ENCODE measurements at places on chromosomes 13 and 19.
A peak's percentile ranks its signal among the peaks of the same experiment; 100 is the strongest.

DNA sequence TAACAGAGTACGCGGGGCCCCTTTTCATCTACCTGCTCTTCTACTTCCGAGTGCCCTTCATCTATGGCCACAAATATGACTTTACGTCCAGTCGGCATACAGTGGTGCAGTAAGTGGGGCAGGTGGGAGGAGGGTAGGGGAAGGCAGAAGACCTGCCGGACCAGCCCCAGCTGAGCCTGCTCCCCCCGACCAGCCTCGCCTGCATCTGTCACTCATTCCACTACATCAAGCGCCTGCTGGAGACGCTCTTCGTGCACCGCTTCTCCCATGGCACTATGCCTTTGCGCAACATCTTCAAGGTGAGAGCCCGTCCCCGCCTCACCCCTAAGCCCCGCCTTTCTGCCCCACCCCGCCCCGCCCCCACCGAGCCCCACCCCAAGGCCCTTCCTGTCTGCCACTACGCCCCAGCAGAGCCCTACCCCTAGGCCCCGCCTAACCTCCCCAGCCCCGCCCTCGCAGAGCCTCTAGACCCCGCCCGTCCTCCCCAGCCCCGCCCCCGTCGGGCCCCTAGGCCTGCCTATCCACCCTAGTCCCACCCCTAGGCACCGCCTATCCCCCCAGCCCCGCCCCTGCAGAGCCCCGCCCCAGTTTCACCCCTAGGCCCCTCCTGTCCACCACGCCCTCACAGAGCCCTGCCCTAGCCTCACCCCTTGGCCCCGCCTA, 7.7 kb downstream of the NDUFB7 start:
- DNase-seq = peak; percentile 55

DNA sequence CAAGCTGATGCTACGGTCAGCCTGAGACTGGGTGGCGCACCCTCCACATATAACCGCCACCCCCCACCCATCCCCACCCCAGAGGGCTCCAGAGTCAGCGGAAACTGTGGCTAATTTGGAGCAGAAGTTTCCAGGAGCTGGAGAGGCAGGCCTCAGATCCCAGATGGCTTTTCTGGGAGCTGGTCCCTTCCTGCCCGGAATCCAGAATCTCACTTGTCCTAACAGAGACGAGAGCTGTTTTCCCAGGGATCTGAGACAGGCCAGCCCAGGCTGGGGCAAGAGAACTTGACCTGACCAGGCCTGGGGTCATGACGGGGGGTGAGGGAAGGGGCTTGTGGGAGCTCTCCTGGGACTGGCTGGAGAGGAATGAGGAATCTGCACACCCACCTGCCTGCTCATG, 6.5 kb downstream of the EPHX3 start:
- no peak for DNase-seq

- DNase-seq = no peak
Observed at GRCh38 chr13:40163066-40164000, 503.1 kb downstream of the FOXO1 start.

- DNase-seq = no peak
Observed at GRCh38 chr19:45376045-45376724, 5.8 kb upstream of the ERCC2 start.

DNA sequence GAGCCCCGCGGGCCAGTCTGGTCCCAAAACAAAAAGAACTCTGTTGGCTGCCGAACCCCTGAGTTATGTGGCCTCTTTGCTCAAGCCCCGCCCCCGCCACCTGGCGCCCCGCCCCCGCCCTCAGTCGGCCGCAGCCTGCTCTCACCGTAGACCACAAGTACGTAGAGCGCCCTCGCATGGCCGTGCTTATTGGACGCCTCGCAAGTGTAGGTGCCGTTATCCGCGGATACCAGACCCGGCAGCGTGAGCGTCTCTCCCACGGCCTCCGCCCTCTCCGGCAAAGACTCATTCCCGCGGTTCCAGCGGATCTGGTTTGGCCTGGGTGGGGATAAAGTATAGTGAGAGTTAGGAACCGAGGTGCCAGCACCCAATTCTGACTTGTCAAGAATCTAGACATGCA, 5.5 kb upstream of the ZNF428 start:
- DNase-seq = peak; percentile 84

GRCh38 chr19:18384775-18385174, 1.2 kb upstream of the GDF15 start:
- no peak for DNase-seq

- no peak for DNase-seq
Observed at GRCh38 chr13:106561551-106562170, 6.3 kb downstream of the ARGLU1 start.

- DNase-seq = no peak
Observed at GRCh38 chr13:62377838-62378237, 962.2 kb upstream of the PCDH20 start.

GRCh38 chr13:113859311-113860050, 4.4 kb downstream of the GAS6 start:
- no peak for DNase-seq

- DNase-seq = no peak
Observed at GRCh38 chr19:51027126-51027806, 850 bp upstream of the KLK11 start.

DNA sequence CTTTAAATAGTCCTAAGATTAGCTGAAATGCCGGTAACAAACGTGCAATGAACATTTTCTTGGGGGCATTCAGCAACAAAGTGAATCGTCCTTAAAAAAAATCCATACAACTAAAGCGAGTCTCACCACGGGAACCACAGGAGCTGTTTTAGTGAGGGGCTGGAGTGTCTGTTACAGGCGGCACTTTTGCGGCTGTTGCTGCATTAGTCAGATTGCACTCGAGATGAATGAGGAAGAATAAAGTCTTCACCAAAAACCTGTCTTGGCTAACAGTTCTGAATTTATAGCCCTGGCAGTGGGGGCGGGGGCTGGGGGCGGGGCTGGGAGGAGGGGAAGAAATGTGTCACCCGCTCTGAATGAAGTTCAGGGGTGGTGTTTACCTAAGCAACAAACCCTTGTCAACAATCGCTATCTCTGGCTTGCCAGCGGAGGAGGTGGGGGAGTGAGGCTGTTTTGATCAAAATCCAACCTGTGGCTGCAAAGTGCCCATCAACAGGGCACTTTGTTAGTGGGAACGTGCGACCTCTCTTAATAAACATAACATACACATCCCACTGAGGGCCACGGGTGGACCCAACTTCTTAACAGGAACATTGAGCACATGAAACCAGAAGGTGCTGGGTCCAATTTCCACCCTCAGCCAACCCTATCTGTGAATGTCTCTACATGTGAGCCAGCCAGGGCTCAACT, 44.5 kb downstream of the RFX2 start:
- DNase-seq = peak; percentile 34

GRCh38 chr13:90430127-90430526, 917.4 kb upstream of the MIR17HG start:
- DNase-seq = no peak

DNA sequence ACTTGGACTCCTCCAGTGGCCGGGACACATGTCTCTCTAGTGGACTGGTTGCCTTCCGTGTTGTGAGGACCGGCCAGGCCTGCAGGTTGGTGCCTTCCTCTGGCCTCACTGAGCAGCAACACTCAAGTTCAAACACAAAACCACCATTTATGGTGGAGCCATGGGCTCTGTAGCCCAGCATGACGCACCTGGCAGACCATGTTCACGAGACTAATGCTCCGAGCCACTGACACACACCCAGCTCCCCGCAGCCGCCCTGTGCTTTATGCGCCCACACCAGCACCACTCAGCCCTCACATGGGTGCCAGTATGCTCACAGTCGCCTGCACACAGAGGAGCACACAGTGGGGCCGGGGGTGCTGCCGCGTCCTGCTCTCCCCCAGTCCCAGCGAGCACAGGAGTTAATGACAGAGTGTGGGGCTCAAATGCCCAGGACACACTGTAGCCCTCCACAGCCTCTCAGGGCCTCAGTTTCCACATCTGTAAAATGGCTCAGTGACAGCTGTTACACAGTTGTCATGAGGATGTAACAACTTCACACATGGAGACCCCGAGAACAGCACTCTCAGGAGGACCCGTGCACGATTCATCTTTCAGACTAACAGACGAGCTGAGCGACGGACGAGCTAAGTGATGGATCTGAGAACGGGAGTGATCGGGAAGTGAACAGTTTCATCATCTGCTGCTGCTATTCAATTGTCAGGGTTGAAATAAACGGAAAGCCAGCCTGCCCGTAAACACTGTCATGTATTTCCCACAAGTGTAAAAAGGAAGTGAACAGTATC, 7.8 kb downstream of the GAS6 start:
- no peak for DNase-seq

GRCh38 chr19:16293118-16294091, 31.2 kb upstream of the KLF2 start:
- DNase-seq = no peak

DNA sequence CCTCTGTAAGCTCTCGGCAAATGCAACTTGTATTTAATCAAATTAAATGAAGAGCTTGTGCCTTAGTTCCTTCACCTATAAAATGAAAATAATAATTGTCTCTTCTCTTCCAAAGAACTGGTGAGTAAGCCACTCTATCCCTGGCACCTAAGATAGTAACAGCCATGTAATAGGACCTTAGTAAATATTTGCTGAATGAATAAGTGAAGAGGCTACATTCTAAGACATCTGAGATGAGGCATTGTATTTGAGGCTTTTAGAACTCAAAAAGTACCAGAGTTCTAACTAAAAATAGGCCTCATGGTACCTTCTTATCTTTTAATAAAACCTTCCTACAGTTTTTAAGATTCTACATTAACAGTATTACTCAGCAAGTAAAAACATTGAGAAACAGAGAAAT, 17.3 kb upstream of the DCLK1 start:
- DNase-seq = no peak

DNA sequence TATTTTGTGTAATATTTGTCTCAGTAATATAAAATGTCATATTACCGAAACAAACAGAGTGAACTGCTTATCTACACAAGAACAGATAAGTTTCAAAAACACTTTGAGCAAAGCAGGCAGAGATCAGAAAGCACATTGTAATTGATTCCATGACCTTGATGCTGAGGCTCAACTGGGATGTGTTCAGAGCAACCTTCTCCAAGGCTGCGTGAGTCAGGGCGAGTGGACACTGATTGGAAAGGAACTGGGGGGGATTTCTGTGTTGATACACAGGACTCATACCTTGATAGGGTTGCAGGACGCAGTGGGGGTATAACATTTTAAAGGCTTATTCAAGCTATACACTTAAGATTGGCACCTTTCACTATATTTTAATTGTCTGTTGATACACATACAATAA, 1136.3 kb downstream of the UQCRFS1 start:
- no peak for DNase-seq

- no peak for DNase-seq
Observed at GRCh38 chr13:74929436-74929835, 552.5 kb downstream of the TBC1D4 start.

GRCh38 chr19:51071095-51071405, 6.2 kb upstream of the KLK13 start:
- DNase-seq = no peak

- DNase-seq = no peak
Observed at GRCh38 chr13:74889321-74889720, 592.6 kb downstream of the TBC1D4 start.

Measured in stimulated activated naive CD4-positive, alpha-beta T cell (primary cell).